Stimulated activated CD4-positive, alpha-beta T cell treated with anti-CD3 and anti-CD28 coated beads, Interleukin-12 subunit alpha, Interleukin-12 subunit beta, amount 100 ng/mL, for 48 hours (primary cell): ENCODE measurements at places on chromosomes 1 and 21.

- DNase-seq = no peak
Observed at GRCh38 chr1:61961009-61961408, 218.7 kb downstream of the PATJ start.

DNA sequence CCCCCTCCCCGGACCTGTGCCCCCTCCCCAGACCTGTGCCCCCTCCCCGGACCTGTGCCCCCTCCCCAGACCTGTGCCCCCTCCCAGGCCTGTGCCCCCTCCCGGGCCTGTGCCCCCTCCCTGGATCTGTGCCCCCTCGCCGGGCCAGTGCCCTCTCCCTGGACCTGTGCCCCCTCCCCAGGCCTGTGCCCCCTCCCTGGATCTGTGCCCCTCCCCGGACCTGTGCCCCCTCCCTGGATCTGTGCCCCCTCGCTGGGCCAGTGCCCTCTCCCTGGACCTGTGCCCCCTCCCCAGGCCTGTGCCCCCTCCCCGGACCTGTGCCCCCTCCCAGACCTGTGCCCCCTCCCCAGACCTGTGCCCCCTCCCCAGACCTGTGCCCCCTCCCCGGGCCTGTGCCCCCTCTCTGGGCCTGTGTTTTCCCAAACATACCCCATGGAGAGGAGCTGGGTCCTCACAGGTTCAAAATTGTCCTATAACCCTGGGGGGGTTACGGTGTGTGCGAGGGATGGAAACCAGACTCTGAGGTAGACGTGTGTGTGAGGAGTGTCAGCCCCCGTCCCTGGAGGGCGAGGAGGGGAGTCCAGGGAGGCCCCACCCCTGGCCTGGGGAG is 47.6 kb upstream of the POFUT2 start:
- DNase-seq = no peak

- DNase-seq = no peak
Observed at GRCh38 chr1:94258873-94259331, 21.5 kb upstream of the ARHGAP29 start.

- DNase-seq = no peak
Observed at GRCh38 chr1:185880330-185880729, 146.1 kb downstream of the HMCN1 start.

DNA sequence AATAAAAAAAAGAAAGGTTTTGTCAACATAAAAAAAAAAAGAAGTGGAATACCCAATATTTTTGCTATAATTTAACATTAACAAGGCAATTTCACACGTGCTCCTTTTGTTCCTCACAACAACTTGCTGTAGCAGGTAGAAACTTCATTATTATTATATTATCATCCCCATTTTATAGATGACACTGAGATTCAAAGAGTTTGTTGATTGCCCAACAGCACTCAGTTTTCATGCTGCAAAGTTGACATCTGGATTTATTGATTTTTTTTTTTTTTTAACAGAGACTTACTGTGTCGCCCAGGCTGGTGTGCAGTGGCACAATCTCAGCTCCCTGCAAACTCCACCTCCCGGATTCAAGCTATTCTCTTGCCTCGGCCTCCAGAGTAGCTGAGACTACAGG is 8.9 kb upstream of the ESRRG start:
- DNase-seq = no peak

DNA sequence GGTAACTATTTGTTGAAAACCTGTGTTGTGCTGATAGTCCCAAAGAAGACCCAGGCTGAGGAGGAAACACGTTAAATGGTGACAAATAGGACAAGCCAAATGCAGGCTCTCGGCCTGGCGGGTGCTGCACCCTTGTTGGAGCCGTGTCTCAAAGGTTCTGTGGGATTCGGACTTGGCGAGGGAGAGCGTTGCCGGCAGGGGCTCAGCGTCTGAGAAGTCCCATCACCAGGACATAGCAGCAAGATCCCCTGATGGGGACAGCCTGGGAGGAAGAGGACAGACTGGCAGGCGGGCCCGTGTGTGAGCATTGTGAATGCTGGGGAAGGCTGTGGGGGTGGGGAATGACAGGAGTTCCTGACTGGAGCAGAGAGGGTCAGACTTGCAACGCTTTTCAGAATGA is 142.5 kb downstream of the PGBD5 start:
- no peak for DNase-seq

GRCh38 chr1:11929849-11930248 is 3.6 kb upstream of the KIAA2013 start:
- DNase-seq = no peak

DNA sequence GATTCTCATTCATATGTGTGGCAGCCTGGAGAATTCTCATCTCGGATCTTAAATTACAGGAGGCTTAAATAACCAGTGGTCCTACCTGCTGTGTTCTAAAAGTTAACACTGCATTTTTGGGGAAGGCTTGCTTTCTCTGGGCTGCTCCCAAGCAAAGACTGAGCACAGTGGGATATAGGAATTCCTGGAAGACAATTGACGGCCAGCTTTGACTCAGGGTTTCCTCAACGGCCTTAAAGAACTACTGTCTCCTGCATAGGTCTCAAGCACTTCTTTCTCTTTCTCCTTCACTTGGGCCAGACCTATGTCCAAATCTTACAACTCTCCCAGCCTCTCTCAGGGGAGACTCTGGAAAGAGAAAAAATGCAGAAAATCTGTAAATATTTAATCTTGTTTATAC is 1.0 kb upstream of the KRTAP13-3 start:
- DNase-seq = no peak

GRCh38 chr1:183180218-183180617 is 5.8 kb upstream of the LAMC2 start:
- no peak for DNase-seq

- no peak for DNase-seq
Observed at GRCh38 chr1:19949016-19949415, 25.6 kb upstream of the PLA2G2E start.

- DNase-seq = no peak
Observed at GRCh38 chr1:74053407-74053806, 144.6 kb downstream of the LRRIQ3 start.

DNA sequence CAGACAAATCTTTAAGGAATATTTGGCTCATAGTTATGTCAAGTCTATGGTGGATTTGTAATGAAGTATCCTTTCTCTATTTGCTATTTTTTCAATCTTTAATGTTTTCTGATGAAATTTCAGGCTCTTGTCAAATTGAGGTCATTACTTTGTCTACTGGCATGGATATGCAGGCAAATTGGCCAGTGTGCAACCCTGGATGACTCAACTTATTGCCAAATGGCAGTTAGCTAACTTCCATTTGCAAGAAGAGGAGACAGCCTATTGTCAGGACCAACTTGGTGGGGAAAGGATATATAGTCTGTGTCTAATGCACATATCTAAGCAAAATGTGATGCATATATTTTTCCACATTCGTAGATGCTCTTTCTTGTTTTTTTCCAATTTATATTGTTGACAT is 530.5 kb downstream of the PTBP2 start:
- DNase-seq = no peak
